Stimulated activated CD4-positive, alpha-beta T cell treated with anti-CD3 and anti-CD28 coated beads, TNF-alpha, amount 100 ng/mL, for 48 hours (primary cell): ENCODE measurements at places on chromosomes 4 and X.

DNA sequence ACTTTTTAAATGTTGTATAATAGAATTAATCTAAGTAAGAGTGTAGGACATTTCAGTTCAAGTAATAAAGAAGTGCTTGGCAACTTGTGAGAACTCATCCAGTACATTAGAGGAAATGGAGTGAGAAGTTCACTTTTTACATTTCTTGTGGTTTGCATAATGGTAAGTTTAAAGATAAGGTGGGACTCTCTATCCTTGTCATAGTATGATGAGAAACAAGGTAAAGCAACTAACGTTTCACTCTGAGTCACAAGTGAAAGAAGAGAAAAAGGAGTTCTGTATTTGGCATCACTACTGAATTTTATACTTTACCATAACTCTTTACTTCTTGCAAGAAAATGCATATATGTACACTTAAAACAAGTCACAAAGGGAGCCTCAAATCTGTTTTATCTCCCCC lies 219.4 kb downstream of the SLC4A4 start:
- no peak for DNase-seq

DNA sequence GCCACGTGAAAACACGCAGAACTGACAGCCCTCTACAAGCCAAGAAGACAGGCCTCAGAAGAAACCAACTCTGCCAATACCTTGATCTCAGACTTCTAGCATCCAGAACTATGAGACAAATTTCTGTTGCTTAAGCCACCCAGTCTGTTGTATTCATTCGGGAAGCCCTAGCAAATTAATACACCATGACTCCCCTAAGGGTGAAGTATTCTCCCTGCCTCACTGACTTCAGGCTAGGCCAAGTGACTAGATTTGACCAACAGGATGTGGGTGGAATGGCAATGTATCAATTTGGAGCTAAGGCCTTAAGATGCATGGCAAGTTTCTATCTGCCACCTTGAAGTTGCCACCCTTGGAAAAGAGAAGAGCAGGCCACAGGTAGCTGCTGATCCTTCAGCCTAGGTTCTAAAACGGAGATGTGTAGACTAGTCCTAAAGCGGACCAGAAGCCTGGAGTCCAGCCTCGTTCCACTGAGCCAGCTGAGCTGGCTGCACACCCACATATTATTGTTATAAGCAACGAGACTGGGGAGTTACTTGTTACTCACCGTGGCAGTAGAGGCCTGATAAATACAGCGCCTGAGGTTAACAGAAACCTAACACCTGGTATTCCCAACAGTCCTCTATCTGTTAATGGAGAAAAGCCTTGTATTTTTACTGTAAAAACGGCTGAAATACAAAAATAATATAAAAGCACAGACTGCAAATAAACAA lies 16.4 kb downstream of the SCARB2 start:
- DNase-seq = no peak

DNA sequence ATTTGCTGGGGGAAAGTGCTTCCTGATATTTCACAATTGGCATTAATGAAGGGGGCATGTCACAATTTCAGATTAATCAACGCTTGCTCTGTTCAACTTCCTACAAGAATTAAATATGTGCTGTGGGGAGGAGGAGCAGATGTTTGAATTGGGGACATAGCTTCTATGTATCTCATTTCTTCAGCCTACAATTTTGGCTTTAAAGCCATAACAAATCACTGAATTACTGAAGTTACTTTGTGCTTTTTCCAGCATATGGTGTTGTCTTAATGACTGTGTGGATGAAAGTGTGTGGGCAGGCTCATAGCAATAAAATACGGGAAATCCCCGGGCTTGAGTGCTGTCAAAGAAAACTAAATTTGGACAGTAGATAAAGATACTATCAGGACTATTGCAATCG lies 813 bp downstream of the TLR7 start:
- no peak for DNase-seq

GRCh38 chr4:141642711-141643110 lies 6.3 kb downstream of the IL15 start:
- DNase-seq = no peak
